ENCODE measurements at places on chromosomes 6 and 20.
A peak's percentile ranks its signal among the peaks of the same experiment; 100 is the strongest.

GRCh38 chr6:15259766-15260098 is 13.9 kb downstream of the JARID2 start:
- DNase-seq = no peak

DNA sequence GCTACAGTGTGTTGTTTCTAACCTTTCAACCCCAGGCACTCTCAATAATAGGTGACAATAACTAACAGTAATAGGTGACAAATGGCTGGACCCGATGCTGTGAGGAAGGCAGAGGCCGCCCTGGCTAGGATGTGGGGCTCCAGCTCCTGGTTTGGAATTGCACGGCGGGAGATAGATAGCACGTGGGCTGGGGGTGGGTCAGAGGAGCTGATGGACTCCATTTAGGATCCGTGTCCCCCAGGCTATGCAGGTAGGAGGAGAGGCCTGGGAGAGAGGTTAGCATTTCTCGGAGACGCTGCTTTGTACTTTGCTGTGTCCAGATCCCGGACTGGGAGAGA is 61.4 kb downstream of the EZR start:
- DNase-seq = no peak

DNA sequence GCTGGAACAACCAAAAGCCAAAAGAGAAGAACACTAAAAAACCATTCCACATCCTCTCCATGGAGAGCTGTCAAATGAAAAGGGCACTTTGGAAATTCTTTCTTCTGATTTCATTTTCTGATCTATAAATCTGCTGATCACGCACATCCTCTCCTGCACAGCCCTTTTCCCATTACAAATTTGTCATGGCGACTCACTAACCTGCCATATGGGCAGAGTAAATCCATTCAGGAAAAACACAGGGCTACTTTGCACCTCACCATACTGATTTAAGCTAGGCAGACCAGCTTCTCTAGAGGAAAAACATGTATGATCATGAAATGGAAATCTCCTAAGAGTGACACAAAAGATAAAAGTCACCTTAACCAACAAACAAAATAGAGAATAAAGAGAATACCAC is 26.0 kb downstream of the TOMM6 start:
- no peak for DNase-seq

DNA sequence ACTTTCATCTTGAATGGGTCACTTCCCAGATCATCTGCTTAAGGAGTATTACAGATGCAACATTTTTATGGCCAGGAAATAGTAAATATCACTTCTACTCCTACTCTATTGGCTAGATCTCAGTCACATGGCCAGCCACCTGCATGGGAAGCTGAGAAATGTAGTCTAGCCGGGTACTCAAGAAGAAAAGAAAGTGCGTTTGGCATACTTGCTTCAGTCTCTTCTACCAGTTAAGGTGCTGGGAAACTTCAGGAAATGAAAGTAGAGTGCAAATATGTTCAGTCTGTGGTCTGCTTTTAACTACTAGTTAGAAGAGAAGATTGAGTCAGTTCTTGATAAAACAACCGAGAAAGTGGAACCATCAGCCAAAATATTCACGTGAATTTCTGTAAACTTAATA is 129.2 kb downstream of the PDSS2 start:
- no peak for DNase-seq

GRCh38 chr6:141492521-141493284 is 640.0 kb upstream of the GJE1 start:
- no peak for DNase-seq

DNA sequence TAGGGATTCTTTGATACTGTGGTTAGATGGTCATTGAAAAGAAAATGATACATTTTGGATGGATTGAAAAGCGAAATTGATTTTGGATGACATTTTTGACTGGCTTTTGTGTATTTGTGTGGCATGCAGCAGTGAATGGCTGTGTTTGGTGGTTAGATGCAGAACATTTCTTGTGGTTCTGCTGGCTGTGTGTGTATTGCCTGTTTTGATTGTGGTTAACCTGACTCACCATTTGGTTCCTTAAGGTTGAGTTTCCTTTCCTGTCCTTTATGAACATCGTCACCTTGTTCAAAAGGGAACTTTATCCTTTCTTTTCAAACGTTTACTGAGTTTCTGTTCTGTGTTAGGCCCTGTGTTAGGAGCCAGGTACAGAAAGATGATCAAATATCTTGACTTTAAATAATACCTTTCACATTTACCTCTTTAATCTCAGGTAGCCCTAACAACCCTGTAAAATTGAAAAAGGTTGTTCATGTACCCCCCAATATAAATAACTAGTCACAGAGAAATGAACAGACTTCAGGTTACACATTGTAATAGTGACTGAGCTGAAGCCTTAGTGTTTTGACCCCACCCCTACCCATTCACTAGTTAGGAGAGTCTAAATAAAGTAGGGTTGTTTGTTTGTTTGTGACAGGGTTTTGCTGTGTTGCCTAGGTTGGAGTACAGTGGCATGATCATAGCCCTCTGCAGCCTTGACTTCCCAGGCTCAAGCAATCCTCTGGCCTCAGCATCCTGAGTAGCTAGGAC is 23.8 kb downstream of the ANKS1A start:
- DNase-seq = peak; percentile 75

- no peak for DNase-seq
These were observed 172.4 kb upstream of the MYLIP start for GRCh38 chr6:15956205-15957106.

- no peak for DNase-seq
These were observed 381.4 kb downstream of the SMOC2 start for GRCh38 chr6:168822376-168822775.

- no peak for DNase-seq
These were observed 75.6 kb downstream of the MTFR2 start for GRCh38 chr6:136174510-136174909.

DNA sequence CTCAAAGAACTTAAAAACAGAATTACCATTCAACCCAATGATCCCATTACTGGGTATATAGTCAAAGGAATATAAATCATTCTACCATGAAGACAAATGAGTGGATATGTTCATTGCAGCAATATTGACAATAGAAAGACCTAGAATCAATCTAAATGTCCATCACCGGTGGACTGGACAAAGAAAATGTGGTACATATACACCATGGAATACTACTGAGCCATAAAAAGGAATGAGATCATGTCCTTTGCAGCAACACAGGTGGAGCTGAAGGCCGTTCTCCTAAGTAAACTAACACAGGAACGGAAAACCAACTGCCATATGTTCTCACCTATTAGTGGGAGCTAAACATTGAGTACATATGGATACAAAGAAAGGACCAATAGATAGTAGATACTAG is 576.7 kb upstream of the CITED2 start:
- no peak for DNase-seq

DNA sequence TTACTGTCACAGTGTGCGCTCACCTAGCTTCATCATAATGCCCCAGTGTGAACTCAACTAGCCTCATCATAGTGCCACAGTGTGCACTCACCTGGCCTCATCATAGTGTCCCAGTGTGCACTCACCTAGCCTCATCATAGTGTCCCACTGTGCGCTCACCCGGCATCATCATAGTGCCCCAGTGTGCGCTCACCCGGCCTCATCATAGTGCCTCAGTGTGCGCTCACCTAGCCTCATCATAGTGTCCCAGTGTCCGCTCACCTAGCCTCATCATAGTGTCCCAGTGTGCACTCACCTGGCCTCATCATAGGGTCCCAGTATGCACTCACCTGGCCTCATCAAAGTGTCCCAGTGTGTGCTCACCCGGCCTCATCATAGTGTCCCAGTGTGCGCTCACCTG is 10.6 kb downstream of the TMEM242 start:
- no peak for DNase-seq

GRCh38 chr20:59777814-59778575 is 155.4 kb downstream of the SYCP2 start:
- no peak for DNase-seq

DNA sequence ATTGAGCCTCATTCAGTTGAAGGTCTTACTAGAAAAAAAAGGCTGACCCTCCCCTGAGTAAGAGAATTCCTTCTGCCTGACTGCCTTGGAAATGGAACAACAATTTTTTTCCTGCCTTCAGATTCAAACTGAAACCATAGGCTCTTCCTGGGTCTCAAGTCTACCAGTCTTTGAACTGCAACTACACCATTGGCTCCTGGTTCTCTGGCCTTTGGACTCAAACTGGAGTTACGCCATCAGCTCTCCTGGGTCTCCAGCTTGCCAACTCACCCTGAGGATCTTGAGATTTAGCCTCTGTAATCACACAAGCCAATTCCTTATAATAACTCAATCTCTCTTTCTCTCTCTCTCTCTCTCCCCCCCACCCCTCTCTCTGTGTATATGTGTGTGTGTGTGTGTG is 36.0 kb upstream of the SNX9 start:
- DNase-seq = no peak

DNA sequence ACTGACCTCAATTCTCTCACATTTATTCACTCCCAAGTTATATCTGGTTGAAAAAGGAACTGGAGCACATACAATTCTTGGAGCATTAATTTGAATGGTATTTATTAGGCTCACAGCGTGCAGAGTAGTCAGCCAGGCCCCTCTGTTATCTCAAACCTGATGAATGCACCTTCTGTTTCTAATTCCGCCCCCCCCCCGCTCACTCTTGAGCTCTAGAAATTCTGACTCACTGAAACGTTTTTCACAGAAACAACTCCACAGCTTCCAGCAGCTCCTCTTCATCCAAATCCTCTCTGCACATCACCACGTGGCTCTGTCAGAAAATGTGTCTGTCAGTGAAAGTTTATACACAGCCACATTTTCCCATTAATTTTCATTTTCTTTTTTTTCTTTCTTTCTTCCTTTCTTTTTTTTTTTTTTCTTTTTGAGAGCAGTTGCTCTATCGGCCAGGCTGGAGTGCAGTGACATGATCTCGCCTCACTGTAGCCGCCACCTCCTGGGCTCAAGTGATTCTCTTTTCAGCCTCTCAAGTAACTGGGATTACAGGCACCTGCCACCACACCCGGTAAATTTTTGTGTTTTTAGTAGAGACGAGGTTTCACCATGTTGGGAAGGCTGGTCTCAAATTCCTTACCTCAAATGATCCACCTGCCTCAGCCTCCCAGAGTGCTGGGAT is 109.4 kb downstream of the TBXT start:
- DNase-seq = peak; percentile 7

DNA sequence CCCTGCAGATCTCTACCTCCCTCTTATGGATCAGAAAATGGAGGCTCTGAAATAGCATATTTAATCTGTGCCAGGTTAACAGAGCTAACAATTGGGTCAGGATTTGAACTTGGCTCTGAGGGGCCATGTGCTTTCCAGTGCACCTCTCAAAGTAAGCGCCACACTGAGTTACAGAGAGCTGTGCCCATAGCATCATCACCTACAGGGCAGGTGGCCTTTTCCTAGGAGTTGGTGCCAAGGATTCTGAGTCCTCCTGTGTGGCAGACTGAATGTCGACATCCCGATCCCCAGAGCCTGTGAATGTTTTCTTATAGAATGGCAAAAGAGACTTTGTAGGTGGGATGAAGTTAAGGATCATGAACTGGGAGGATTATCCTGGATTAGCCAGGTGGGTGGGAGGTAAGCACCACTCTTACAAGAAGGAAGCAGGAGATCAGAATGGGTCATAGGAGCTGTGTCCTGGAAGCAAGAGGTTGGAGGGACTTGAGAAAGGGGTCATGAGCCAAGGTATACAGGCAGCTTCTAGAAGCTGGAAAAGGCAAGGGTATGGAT is 68.0 kb upstream of the TBC1D7 start:
- DNase-seq = no peak

Measured in AG08396 (cell line).